ENCODE measurements at places on chromosomes 11 and 22. TPM values are rescaled to one million over a fixed set of nuclear protein-coding genes. Genes with fewer than 3 reads are reported as not detected.

Gene ARRB1
- 36.0 TPM for total RNA-seq

Gene SUSD2
- total RNA-seq, result 0.75 TPM

Gene HBB
- not detected for total RNA-seq

Gene OR6X1
- not detected for total RNA-seq

Gene FSHB
- not detected for total RNA-seq

- peak; percentile 34 for DNase-seq
Measured at GRCh38 chr11:120710354-120711131, 199.0 kb downstream of the GRIK4 start.

- no peak for DNase-seq
Measured at GRCh38 chr22:40425082-40425481, 54.7 kb downstream of the SGSM3 start.

Gene CCDC73
- total RNA-seq, result not detected

- no peak for DNase-seq
Measured at GRCh38 chr11:39817241-39817640, 1642.2 kb downstream of the LRRC4C start.

DNA sequence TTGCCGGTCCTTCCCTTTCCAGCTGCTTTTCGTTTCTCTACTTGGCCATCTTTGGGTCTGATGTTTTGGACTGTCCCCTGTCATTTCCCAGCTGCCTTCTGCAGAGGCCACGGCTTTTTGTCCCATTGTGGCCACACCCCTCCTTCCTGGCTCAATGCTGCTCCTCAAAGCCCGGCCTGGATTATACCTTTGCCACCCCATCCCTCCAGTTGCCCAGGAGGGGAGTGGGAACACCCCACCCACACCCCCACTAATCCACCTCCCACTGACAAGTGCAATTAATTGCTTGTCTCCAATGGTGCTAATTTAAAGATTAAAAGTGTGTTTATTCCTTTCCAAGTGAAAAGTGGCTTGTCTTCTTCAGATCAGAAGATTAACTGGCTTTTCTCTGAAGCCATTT is 34.2 kb upstream of the CSNK2A3 start:
- no peak for DNase-seq

- no peak for DNase-seq
Measured at GRCh38 chr22:33272871-33273270, 214.7 kb upstream of the SYN3 start.

DNA sequence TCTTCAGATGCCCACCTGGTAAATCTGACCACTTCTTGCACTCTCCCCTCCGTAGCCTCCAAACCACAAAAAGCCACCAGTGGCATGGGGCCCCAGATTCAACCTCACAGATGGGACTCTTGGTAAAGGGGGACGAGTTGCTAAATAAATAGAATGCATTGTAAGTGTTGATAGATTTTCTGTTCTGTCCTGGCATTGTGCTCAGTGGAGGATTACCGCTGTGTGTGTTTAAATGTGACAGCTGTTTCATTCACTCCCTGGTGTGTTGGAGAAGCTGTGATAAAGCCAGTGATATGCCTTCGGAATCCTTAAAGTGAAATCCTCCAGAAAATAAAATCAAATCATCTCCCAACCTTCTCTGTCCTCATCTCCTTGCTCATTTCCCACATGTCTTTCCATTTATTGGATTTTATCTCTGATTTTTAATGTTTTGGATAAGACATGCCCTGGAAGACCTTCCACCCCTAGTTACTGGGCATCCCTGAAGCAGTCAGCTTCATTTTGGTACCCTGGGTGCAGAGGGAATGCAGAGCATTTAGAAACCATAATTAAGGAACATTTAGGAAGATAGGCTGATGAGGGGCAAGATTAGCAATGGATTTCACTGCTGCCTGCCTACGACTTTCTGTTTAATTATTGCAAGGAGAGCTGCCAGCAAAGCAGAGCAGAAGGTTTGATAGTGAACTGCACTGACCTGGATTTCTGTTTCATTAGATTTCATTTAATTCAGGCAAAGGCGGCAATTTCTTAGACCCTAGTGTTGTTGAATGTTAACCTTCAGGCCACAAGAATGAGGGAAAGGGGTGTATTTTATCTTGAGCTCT is 460.9 kb upstream of the KIRREL3 start:
- no peak for DNase-seq

DNA sequence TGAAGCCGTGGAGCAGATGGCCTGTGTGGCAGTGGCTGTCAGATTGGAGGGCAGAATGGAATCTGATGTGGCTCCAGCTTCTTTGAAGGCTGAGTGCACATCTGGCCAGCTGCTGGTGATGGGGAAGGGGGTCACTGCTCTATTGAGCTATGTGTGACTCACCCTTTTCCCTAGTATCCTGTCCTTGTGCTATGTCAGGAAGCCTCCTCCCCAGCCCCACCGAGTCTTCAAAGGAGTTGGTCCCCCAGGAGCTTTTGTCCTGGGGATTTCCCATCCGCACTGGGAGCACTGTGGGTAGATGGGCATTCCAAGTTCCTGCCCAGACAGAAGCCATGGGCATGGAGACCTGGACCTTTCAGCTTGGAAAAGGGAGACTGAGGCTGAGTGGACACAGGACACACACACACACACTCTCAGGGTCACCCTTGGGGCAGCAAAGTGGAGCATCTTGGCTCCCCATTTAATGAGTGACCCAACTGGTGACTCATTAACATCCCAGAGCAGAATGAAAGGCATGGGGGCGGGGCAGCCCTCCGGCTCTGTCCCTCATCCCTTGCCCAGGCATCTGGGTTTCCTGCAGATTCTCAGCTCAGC is 3.3 kb downstream of the SERPINH1 start:
- DNase-seq, result no peak
